ENCODE measurements at places on chromosomes 1 and 21.

DNA sequence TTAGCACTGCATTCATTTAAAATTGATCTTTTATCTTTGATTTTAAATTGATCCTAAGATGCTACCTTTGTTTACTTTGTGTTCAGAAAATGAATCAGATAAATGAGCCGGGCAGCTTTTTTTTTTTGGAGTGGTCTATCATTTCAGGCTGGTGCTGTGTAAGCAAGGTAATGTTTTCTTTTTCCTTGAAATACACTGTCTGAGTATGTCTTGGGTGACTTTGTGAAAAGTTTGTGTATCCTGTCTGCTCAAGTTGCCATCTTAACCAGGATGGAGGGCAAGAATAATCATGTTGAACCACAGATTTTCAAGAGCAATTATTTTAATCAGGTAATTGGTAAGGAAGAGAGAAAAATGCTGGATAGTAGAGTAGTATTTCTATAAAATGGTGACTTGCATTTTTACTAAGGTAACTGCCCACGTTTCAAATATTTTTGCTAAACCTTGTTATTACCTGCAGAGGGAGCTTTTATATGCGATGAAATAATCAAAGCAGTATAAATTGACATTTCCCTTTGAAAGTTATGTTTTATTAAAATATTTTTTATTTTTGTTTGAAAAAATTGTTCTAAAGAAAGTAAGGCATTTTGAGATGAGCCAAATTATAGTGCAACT lies 11.1 kb downstream of the ADGRL2 start:
- no peak for DNase-seq

GRCh38 chr1:47769983-47770382 lies 227.2 kb downstream of the TRABD2B start:
- no peak for DNase-seq

- DNase-seq, result no peak
Observed at GRCh38 chr21:29557200-29557599, 258.5 kb downstream of the BACH1 start.

GRCh38 chr1:53257454-53258081 lies 19.2 kb upstream of the MAGOH start:
- DNase-seq, result no peak

DNA sequence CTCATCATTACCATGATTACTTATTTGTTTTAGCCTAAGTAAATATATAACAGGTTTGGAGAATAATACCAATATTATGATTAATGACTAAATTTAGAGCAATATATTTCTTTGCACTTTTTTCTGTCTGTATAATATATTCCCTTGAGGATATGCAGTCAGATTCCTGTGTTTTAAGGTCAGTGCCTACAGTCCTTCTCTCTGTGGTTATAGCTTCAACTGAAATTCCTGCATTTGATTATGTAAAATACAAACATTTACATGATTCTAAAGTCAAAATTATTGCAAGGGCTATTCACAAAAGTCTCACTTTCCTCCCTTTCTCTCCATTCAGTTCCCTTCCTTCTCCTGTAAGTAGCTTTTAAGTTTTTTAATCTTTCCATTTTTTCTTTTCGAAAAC lies 142.9 kb upstream of the COL6A1 start:
- no peak for DNase-seq

- DNase-seq, result no peak
Observed at GRCh38 chr1:236065509-236066005, 667 bp upstream of the NID1 start.

DNA sequence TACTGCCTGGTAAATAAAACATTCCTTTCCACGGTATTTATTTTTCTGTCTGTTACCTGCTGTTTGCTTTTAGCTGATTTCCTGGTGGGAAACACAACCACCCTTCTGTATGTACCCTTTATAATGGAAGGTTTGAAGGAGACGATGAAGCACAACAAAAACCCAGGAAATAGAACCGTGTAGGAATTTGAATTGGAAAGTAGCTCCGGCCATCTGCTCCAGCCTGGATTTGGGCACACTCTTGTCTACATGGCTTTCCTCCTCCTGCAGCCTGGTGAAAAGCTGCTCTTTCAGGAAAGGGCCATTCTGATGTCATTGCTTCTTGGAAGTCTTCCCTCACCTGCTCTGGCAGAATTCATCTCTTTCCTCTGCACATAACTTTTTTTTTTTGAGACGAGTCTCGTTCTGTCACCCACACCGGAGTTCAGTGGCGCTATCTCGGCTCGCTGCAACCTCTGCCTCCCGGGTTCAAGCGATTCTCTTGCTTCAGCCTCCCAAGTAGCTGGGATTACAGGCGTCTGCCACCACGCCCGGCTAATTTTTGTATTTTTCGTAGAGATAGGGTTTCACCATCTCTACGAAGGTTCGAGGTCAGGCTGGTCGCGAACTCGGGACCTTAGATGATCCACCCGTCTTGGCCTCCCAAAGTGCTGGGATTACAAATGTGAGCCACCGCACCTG lies 2.7 kb downstream of the AK4 start:
- no peak for DNase-seq
